ENCODE measurements at places on chromosomes 12 and 14. TPM values are rescaled to one million over a fixed set of nuclear protein-coding genes. Genes with fewer than 3 reads are reported as not detected.

DNA sequence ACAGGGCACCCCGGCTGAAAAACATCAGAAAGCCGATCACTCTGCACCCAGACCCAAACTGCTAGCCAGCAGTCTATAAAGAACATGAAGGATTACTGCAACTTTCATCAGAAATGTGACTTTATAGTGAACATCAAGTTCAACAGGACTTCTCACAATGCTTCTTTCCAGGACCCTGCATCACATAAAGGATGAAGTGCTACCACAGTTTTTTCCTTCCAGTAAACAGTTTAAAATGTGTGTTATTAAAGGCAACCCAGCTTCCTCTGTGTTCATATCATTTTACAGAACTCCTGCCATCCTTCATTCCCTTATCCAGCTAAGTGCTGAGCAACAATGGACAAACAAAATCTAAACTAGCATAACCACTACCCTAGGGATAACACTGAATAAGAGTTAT is 280.3 kb upstream of the DIO2 start:
- DNase-seq: no peak

DNA sequence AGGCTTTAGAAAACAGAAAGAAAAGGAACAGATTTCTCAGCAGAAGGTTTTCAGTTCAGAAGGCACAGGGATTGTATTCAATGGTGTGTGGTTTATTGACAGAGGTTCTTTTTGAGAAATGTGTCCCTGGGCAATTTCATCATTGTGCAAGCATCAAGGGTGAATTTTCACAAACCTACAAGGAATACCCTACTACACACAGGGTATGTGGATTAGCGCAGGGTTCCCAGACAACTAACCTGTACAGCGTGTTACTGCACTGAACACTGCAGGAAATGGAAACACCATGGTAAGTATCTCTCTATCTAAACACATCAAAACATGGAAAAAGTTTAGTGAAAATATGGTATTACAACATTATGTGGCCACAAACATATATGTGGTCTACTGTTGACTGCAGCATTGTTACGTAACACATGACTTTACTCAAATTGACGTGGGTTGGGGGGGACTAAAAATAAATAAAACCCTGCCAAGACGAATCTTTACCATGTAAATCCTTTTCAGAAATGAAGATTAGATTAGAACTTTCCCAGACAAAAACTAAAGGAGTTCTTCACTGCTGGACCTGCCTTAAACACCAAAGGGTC is 893.1 kb downstream of the TMEM121 start:
- no peak for DNase-seq

DNA sequence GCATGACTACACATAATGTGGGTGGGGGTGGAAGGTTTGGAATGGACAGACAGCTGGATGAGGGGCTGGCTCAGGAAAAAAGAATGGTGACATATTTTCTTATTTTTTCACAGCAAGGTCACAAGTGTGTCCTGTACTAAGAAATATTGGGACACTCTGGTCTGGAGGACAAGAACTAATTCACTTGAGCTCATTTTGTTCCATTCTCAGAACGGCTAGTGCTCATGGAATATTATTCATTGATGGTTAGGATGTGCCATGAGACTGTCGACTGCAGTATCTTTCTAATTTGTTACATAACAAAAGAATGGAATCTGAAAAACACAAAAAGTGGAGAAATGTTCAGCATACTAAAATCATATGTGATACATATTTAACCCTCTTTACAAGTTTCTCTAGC is 149.5 kb downstream of the BMP4 start:
- DNase-seq: no peak

GRCh38 chr12:2198005-2198501 is 145.3 kb downstream of the CACNA1C start:
- peak; percentile 84 for DNase-seq

DNA sequence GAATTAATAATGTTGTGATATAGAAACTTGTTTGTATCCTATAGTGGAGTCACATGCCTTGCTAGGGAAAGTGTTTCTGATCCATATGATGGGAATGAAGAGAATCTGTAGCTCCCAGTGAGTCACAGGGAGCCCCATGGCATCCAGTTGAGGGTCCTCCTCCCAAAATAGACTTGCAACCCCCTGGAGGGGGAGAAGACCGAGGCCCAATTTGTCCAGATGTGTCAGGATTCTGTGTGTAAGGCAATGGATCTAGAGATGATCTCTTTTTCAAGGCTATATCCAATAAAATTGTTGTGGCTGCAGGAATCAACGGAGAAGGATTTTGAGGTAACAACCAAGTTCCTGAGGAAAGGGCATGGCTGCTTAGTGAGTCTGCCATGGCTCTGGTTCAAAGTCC is 121.8 kb downstream of the BCL11B start:
- DNase-seq: no peak

- DNase-seq: no peak
Measured at GRCh38 chr12:74820324-74820723, 282.7 kb downstream of the ATXN7L3B start.

The SLCO1B1 gene
- total RNA-seq: 0.04 TPM

The TAS2R14 gene
- 0.10 TPM for total RNA-seq

The LDHB gene
- 1,138 TPM for total RNA-seq

The CLEC4E gene
- total RNA-seq: 0.07 TPM

The RTN1 gene
- total RNA-seq: 3.7 TPM

The MYO1H gene
- not detected for total RNA-seq
